ENCODE measurements at places on chromosomes 3 and 15.

GRCh38 chr3:183195266-183195665 lies 32.7 kb upstream of the LAMP3 start:
- H3K36me3 ChIP-seq, result no peaks in the 10 kb centered on the region
- DNase-seq, result no peak
- peaks cover 6% of the 10 kb centered on the region for H3K4me1 ChIP-seq
- no peak overlapping the region for H3K4me3 ChIP-seq

GRCh38 chr3:196969134-196969659 lies 564 bp upstream of the PIGZ start:
- H3K27me3 ChIP-seq, result no peaks in the 10 kb centered on the region
- H3K4me3 ChIP-seq, result peak overlapping the region; percentile 72
- peak overlapping the region; percentile 93 for H3K27ac ChIP-seq
- peaks cover 7% of the 10 kb centered on the region for H3K4me1 ChIP-seq
- H3K36me3 ChIP-seq, result no peaks in the 10 kb centered on the region

GRCh38 chr3:142981108-142981507 lies 17.6 kb upstream of the PAQR9 start:
- no peak overlapping the region for H3K4me3 ChIP-seq
- no peaks in the 10 kb centered on the region for H3K4me1 ChIP-seq
- H3K27me3 ChIP-seq, result peaks cover 20% of the 10 kb centered on the region

GRCh38 chr15:71248386-71248785 lies 133.1 kb downstream of the THSD4 start:
- H3K27me3 ChIP-seq, result no peaks in the 10 kb centered on the region
- no peaks in the 10 kb centered on the region for H3K4me1 ChIP-seq
- no peaks in the 10 kb centered on the region for H3K36me3 ChIP-seq

DNA sequence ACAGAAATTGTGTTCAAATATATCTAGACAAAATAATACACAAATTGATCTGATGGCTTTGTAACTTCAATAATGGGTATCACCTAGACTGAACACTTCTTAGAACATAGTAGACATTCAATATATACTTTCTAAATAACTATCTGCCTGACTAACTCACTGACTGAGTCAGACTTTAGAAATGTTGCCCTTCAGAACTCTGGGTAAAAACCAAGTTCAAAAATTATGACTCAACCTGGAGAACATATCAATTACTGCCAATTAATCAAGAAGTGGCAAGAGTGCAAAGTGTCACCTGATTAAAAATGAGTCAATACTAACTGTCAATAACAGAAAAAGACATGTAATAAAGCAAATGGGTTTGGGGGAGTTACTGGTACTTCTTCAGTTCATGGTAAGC lies 144.6 kb upstream of the TMCO5A start:
- no peak overlapping the region for H3K4me3 ChIP-seq
- H3K27me3 ChIP-seq, result no peaks in the 10 kb centered on the region
- H3K4me1 ChIP-seq, result no peaks in the 10 kb centered on the region
- DNase-seq, result no peak

DNA sequence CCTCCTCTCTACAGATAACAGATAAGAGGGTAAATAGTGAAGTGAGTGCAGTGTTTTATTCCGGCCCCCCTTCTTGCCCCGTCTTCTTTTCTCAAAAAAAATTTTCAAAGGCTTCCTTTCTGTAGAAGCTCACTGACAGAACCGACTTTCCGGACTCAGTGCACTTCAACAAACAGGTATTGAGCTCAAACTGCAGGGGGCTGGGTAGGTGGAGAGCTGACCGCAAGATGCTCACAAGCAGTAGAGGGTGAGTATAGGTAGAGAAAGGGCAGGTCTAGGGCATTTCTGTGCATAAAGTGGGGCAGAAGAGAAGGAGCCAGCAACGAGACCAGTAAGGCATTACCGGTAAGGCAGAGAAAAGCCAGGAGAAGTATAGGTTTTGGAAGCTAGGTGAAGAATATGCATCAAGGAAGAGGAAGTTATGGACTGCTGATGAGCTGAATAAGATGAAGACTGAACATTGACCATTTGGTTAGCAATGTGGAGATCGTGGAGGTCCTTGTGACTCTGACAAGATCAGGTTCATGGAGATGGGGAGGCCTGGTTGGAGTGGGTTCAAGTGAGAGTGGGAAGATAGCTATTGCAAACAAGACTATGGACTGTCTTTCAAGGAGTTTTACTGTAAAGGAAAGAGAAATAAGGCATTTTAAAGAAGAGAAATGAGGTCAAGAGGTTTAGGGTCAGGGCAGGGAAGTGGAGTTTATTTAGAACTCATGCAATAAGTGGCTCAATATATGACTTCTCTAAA lies 97.4 kb downstream of the ST6GAL1 start:
- peak overlapping the region; percentile 14 for H3K27ac ChIP-seq
- no peaks in the 10 kb centered on the region for H3K27me3 ChIP-seq
- H3K36me3 ChIP-seq, result no peaks in the 10 kb centered on the region

DNA sequence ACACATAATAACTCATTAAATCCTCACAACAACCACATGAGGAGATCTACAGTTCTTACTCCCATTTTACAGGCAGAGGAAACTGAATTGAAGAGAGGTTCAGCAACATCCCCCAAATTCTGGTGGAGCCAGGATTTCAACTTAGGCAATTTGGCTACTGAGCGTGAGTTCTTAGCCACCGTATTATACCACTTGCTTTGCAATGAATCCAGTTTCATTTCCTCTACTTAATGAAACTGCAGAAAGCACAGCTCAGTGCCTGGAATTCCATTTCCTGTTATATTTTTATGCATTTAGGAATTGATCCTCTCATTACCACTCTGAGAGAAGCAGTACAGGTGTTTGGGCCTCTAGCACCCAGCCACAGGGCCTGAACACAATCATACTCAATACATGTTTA lies 4.3 kb downstream of the ZNF860 start:
- H3K27me3 ChIP-seq, result no peaks in the 10 kb centered on the region
- no peak for DNase-seq
- H3K4me3 ChIP-seq, result no peak overlapping the region
- H3K36me3 ChIP-seq, result no peaks in the 10 kb centered on the region

- DNase-seq, result no peak
- H3K36me3 ChIP-seq, result no peaks in the 10 kb centered on the region
- H3K4me1 ChIP-seq, result no peaks in the 10 kb centered on the region
- no peak overlapping the region for H3K4me3 ChIP-seq
- H3K27me3 ChIP-seq, result no peaks in the 10 kb centered on the region
These were observed 28.9 kb downstream of the PRICKLE2 start for GRCh38 chr3:64196236-64196929.

DNA sequence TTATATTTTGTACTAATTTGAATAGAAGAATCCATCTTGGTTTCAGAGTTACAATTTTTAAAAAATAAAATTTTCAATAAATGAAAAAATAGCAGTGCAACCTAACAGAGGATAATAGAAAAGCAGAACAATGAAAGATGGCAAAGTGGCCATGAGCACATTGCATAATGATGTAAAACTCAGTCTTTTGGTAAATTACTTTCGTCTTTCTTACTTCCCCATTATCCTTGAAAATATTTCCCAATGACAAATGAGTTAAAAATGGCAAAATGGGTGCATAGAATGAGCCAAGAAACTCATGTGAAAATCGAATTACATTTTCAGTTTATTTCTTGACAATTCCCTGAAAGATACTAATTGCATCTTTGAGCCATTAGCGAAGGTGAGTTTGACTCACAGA lies 236.4 kb downstream of the CDIN1 start:
- H3K4me1 ChIP-seq, result no peaks in the 10 kb centered on the region
- H3K27me3 ChIP-seq, result no peaks in the 10 kb centered on the region
- H3K36me3 ChIP-seq, result no peaks in the 10 kb centered on the region
- no peak overlapping the region for H3K27ac ChIP-seq

DNA sequence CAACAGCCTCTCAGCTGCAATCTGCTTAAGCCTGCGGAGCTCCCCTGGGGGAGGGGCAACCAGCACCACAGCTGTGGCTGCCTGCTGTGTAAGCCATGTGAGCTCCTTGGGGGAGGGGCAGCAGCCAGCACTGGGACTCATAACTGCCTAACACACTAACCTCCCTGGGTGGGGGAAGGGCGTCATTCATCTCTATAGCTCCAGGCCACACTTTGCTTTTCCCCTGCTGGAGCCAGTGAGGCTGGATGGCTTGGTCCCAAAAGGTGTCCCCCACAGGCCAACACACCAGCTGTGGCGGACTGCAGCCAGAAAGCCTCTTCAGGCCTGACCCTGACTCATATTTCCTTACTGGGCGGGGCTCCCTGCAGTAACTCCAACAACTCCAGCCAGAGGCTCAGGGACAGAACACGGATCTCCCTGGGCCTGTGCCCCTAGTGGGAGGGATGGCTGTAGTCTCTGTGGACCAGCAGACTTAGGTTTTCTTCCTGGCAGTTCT lies 129.8 kb downstream of the PPM1L start:
- no peaks in the 10 kb centered on the region for H3K36me3 ChIP-seq
- no peak overlapping the region for H3K4me3 ChIP-seq
- no peak overlapping the region for H3K27ac ChIP-seq
- H3K27me3 ChIP-seq, result no peaks in the 10 kb centered on the region

GRCh38 chr15:99212406-99212805 lies 37.0 kb downstream of the TTC23 start:
- no peaks in the 10 kb centered on the region for H3K4me1 ChIP-seq
- no peak overlapping the region for H3K4me3 ChIP-seq
- peaks cover 6% of the 10 kb centered on the region for H3K36me3 ChIP-seq
- H3K27ac ChIP-seq, result peak overlapping the region; percentile 79

GRCh38 chr3:139284221-139284620 lies 59.6 kb upstream of the MRPS22 start:
- no peak overlapping the region for H3K27ac ChIP-seq
- DNase-seq, result no peak
- no peaks in the 10 kb centered on the region for H3K36me3 ChIP-seq
- no peaks in the 10 kb centered on the region for H3K4me1 ChIP-seq

GRCh38 chr15:33148129-33148751 lies 46.3 kb downstream of the FMN1 start:
- no peaks in the 10 kb centered on the region for H3K27me3 ChIP-seq
- H3K27ac ChIP-seq, result no peak overlapping the region
- no peaks in the 10 kb centered on the region for H3K4me1 ChIP-seq
- no peaks in the 10 kb centered on the region for H3K36me3 ChIP-seq

GRCh38 chr15:36358523-36358922 lies 220.9 kb upstream of the CDIN1 start:
- peaks cover 4% of the 10 kb centered on the region for H3K4me1 ChIP-seq
- no peak for DNase-seq
- no peak overlapping the region for H3K27ac ChIP-seq
- no peaks in the 10 kb centered on the region for H3K36me3 ChIP-seq
- H3K4me3 ChIP-seq, result no peak overlapping the region

DNA sequence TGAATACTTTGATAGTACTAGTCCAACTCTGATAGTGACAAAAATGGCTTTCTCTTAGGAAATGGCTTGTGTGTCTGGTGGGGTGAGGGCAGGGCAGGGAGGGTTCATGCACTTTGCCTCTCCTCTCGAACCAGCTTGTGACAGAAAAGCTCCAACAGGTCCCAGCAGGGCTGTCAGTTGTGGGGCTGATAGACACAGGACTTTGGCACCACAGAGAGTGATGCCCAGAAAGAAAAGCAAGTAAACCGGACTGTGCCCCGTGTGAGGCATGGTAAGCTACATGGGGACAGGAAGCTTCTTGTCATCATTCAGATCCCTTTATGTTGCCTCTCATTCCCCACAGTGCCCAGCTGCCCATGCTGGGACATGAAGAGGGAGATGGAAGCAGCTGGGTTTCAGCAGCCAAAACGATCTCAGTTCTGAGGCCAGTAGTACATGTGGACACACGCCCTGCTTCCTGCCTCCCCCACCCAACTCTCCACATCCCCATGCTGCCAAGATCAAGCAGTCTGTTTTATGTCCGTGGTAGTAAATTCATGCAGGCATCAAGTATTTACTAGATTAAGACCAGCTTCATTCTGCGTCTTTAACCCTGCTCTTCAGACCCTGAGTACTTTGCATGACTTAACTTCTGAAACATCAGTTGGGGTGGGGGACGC lies 29.7 kb upstream of the LIPC start:
- no peak overlapping the region for H3K27ac ChIP-seq
- no peak overlapping the region for H3K4me3 ChIP-seq
- H3K27me3 ChIP-seq, result no peaks in the 10 kb centered on the region
- no peaks in the 10 kb centered on the region for H3K4me1 ChIP-seq
- H3K36me3 ChIP-seq, result no peaks in the 10 kb centered on the region

DNA sequence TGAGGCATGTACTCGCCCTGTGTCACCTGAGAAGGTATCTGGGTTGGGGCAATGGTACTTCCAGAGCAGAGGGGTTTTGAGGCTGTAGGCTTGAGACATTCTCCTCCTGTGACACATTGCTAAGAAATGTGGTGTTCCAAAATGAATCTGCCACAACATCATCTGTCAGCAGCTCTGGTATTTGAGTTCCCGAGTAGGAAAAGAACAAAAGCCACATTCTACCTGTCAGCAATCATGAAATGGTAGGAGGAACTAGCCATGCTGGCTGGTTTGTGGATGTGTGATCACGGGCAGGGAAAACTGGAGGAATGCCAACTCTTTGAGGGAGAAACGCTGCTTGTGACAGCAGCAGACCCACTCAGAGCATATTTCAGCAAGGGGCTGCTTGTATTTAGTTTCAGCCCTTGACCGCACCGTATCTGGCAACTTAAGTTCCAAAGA lies 579.4 kb upstream of the TBL1XR1 start:
- no peak overlapping the region for H3K4me3 ChIP-seq
- DNase-seq, result no peak
- no peaks in the 10 kb centered on the region for H3K36me3 ChIP-seq

GRCh38 chr3:114299941-114300624 lies 6.3 kb downstream of the TIGIT start:
- H3K36me3 ChIP-seq, result no peaks in the 10 kb centered on the region
- no peak for DNase-seq
- no peaks in the 10 kb centered on the region for H3K27me3 ChIP-seq
- H3K4me1 ChIP-seq, result no peaks in the 10 kb centered on the region

- no peaks in the 10 kb centered on the region for H3K36me3 ChIP-seq
- no peak overlapping the region for H3K4me3 ChIP-seq
- no peaks in the 10 kb centered on the region for H3K4me1 ChIP-seq
- no peaks in the 10 kb centered on the region for H3K27me3 ChIP-seq
- no peak for DNase-seq
- no peak overlapping the region for H3K27ac ChIP-seq
These were observed 102.1 kb downstream of the ATP8B4 start for GRCh38 chr15:50016951-50017350.

DNA sequence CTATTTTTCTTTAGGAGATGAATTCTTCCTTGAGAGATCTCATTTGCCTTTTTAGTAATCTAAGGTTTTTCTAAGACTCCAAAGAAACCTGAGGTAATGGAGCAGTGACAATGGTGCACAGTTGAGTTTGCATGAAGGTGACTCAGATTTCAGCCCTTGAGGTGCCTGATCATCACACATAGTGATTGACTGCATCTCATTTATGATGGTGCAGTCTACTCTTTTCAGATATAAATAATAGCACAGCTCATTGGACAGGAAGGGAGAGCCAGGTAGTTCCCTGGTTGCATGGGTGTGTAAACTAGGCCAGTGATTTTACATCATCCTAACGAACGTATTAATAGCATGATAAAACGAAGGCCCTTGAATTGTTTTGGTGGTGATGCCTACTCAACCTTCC lies 86.1 kb upstream of the SAMMSON start:
- H3K27ac ChIP-seq, result no peak overlapping the region
- H3K4me1 ChIP-seq, result no peaks in the 10 kb centered on the region
- no peaks in the 10 kb centered on the region for H3K36me3 ChIP-seq
- no peaks in the 10 kb centered on the region for H3K27me3 ChIP-seq
- no peak overlapping the region for H3K4me3 ChIP-seq

GRCh38 chr3:99895703-99896441 lies 78.2 kb downstream of the CMSS1 start:
- H3K4me3 ChIP-seq, result no peak overlapping the region
- DNase-seq, result no peak

All from transverse colon (tissue), 4 donors.